ENCODE measurements at places on chromosomes 11 and 22.

DNA sequence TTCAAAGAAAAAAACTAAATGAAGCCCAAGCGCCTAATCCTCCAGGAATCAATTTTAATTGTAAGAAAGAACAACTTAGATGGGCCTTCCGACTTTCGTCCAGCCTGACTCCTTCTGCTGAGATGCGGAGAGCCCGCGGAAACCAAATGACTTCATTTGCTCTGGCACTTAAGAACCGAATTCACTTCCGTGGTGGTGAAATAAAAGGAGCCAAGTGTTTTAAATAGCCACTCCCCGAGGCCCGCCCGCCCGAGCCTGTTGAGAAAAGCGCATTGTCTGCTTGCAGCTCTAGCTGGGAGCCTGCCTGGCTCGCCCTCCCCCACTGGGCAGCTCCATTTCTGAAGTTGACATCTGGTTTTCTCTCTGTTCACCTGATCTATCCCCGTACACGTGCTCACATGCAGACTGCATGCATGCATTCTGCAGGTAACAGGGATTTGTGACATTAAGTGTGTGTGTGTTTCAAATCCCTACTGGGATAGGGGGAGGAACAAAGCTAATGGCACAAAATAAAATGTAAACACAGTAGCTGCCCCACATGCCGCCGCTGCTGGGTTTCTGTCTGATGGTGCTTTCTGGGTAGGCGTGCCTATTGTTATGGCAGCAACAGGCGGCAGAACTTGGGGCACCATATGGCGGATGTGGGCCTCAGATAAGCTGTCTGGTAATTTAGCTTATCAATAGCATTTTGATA is 6.2 kb downstream of the TEAD1 start:
- peak; percentile 70 for DNase-seq

DNA sequence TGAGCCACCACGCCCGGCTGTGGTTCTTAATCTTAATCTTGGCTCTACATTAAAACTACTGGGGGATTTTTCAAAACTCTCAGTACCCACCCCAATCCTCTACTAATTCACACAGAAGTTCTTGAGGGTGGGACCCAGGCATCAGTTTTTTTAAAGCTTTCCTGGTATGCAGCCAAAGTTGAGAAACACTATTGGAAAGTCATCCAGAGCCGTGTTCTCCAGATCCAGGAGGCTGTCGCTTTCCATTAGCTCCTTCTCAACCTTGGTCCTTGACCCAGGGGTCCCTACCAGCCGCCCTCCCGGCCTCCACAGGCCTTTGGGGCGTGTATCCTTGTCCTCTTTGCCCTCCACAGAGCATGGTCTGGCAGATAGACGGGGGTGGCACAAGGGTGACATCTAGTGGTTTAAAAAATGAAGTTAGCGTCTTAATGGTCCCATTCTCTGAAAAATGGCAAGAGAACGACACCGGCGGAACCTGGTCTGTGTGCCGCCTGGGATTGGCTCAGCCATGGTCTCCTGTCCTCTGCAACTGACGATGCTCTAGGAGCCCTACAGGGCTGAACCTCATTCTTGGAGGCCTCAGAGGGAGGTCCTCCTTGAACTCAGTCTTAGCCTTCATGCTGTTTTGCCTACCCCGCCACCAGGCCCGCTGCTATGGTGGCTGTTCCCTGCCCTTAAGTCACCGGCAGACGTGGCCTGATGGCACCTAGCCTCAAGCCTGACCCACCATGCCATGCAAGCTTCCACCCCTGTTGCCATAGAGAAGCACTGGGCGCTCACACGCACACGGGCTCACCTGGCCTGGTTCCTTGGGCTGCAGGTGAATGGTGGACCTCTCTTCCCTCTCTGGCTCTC is 152.0 kb upstream of the SYN3 start:
- DNase-seq, result no peak

DNA sequence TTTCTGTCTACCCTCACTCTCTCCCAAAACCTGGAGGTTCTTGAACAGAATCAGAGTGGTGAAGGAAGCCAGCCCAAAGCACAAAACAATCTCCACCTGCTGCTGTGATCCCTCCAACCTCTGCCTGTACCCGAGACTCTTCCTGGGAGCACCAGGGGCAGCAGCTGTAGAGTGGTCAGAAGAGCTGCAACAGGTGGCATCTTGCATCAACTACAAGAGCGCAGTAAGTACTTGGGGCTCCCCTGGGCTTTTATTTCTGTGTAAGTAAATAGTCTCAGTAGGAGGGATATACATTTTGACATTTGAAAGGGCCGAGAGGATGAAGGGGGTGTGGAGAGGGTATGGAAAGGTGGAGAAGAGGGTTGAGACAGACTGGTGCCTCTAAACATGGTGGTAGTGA is 8.3 kb upstream of the UBQLNL start:
- DNase-seq, result no peak

DNA sequence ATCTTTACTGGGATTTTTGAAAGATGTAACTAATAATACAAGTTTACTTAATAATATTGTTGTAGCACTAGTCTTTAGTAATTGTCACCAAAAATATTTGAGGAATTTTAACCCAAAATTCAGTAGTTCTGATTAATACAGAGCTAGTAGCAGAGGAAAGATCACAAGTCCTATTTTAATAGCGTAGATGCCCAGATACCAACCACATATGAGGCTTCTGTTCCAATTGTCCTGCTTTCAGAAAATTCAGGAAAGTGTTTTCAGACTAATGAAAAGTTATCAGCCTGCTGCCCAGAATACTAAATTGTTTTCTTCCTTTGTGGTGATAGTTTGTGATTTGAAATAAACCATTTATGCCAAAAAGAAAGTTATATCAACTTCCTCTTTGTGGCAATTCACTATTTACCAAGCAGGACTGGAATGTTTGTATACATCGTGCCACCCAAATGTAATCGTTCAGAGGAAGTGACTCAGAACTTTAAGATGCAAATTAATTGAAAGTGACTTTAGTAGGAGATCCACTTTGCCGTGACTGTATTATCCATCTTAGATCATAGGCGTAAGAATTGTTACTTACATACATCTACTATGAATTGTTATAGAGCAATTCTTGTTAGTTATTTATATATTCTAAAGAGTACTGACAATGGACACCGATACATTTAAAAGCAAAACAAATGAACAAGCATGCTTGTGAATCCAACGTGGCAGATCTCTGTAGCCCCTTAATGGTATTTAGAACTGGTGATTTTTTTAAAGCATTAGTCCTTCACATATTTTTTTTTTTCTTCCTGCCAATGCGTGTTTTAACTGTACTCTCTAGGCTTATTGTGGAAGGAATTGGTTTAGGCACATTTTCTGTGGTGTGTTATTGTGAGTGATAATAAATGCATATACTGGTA is 231.0 kb downstream of the DDX10 start:
- DNase-seq, result no peak

DNA sequence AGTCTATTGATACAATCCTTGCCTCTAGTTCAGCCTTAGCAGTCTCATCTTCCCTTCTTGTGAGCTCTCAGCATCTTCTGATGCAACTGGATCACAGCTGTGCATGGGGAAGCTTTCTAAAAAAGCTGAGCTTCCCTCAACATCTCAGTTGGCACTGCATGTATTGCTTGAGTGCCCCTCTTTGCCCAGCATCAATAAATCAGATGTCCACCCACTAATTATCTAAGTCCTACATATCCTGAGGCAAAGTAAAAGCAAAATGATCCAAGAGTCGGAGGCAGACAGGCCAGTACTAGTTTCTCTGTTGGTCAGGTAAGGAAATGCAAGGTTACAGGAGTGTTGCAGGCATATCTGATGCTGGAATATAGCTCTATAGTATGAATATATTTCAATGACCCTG is 334.5 kb upstream of the NCAM1 start:
- no peak for DNase-seq

- no peak for DNase-seq
These were observed 18.3 kb downstream of the SMCO4 start for GRCh38 chr11:93524858-93525257.

- no peak for DNase-seq
These were observed 6.1 kb downstream of the MRGPRE start for GRCh38 chr11:3225826-3226750.

DNA sequence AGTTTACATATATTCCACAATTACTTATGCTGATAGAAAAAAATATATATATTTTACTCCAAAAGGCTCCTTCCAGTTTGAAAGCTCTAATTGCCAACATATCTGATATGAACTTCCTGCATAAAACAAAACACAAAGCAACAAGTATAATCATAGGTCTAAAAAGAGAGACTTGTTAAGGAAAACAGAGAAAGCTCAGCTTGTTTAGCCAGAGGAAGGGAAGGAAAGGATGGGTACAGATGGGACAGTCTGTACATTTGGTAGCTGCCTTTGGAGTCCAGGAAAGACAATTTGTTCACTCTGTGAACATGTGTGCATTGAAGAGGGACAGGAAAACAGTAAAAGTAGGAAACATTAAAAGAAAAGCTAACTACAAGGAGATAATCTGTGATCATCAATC is 45.7 kb upstream of the AKIP1 start:
- DNase-seq, result no peak

- DNase-seq, result no peak
These were observed 7.6 kb downstream of the NECTIN1 start for GRCh38 chr11:119721129-119722120.

GRCh38 chr22:45496451-45496941 is 6.2 kb upstream of the FBLN1 start:
- no peak for DNase-seq

- no peak for DNase-seq
These were observed 3.0 kb upstream of the CEND1 start for GRCh38 chr11:792873-793272.

DNA sequence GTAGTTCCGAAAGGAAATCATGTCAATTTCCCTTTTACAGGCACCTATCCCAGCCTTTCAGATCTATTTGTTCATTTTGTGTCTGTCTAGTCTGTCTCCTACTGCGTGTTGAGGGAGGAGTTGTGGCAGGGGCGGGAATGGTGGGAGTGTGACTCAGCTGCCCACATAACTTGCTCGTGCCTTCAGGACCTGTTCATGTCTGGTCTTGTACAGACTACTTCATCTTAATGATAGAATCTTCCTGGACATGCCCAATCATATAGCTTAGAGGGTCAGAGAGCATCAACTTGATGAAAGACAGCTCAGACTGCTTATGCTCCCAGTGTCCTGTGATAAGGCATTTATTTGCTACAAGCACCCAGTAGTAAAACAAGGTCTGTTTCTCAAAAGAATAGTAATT is 61.0 kb upstream of the BIRC3 start:
- DNase-seq, result no peak

GRCh38 chr11:61042961-61043540 is 59.2 kb upstream of the CD5 start:
- no peak for DNase-seq

GRCh38 chr11:31433851-31434250 is 64.2 kb downstream of the DNAJC24 start:
- no peak for DNase-seq

DNA sequence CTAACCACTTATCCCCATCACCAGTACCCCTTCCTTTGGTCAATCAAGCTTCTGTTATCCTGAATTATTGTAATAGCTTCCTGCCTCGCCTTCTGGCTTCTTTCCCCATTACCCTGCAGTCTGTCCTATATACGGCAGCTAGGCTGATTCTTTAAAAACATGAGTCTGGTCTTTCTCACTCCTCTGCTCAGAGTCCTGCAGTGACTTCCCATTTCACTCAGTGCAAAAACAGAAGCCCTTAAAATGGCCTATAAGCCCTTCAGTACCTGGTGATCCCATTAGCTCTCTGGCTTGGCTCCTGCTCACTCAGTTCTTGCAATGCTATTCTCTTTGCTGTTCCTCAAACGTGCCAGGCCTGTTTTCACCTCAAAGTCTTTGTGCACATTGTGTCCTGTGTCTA is 58.4 kb downstream of the JRKL start:
- DNase-seq, result no peak

GRCh38 chr11:68412593-68413475 is 47.7 kb upstream of the PPP6R3 start:
- peak; percentile 28 for DNase-seq

DNA sequence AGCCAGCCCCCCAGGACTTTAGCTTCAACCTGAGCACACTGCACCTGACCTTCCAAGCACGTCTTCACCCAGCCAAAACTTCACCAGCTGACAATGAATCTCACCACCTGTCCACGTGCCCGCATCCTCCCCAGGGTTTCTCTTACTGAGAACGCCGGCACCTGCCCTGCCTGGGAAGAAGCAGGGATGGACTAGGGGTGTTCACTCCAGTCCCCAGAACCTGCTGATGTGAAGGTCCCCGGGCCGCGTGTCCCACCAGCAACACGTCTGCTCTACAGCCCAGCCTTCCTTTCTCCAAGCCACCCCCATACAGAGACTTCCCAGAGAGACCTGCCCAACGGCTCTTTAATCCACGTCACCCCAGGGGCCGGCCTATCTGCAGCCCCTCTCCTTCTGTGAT is 12.8 kb downstream of the CPT1A start:
- no peak for DNase-seq

DNA sequence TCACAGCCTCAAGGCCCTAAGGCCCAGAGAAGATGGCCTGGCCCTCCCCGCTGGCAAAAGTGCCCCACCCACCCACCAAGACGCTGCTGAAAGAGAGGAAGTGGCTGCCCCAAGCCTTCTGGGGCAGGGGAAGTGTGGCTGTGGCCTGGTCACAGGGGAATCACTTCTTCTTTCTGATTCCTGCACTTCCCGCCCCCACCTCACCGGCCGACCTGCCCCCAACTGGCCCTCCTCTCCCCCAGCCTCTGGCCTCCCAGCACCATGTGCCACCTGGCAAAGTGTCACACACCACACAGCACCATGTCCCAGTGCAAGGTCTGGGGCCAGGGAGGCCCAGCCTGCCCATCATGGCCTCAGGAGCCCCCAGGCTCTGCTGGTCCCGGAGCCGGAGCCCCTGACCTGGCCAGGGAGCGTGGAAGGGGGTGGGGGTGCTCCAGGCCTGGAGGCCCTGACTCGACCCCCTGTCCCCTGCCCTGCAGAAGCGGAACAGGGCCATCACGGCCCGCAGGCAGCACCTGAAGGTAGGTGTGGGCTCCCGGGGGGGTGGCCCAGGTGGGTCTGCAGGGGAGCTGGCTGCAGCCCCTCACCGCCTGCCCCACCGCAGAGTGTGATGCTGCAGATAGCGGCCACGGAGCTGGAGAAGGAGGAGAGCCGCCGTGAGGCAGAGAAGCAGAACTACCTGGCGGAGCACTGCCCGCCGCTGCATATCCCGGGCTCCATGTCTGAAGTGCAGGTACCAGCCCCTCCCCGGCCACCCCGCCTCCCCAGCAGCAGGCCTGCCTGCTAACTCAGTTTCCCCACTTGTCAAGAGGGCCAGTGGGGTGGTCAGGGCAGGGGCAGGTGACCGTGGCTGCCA is 1.4 kb downstream of the TNNI2 start:
- DNase-seq, result no peak

DNA sequence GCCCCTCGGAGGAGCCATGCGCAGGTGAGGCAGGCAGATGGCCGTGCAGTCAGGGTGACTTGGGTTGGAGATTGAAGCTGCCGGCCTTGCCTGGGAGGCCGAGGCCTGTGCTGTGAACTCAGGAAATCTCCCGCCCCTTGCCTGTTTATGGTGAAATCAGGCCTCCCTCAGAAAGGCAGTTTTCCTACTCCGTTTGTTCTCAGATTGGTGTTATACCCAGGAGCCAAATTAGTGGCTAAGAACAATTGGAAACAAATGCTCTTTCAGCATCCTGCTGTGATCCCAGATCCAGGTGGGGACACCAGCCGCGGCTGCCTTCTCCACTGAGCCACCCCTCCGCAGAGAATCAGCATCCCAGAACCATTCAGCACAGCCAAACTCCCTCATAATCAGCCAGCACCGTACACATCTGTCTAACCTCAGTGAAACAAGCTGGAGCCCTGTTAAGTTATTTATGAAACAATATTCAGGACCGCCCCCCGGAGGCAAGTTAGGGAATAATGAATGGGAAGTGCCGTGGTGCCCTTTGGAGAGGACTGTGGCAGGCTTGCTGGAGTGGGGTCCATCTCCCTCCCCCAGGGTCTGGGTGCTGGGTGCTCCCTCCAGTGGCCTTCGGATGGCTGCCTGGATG is 60.0 kb downstream of the PKNOX2 start:
- DNase-seq, result no peak

- no peak for DNase-seq
These were observed 2.2 kb upstream of the TUT1 start for GRCh38 chr11:62593434-62594044.

Data from kidney epithelial cell (primary cell).